ENCODE measurements at places on chromosomes 7 and 10.
A peak's percentile ranks its signal among the peaks of the same experiment; 100 is the strongest.

GRCh38 chr10:31399631-31400030 is 80.6 kb downstream of the ZEB1 start:
- DNase-seq: no peak

DNA sequence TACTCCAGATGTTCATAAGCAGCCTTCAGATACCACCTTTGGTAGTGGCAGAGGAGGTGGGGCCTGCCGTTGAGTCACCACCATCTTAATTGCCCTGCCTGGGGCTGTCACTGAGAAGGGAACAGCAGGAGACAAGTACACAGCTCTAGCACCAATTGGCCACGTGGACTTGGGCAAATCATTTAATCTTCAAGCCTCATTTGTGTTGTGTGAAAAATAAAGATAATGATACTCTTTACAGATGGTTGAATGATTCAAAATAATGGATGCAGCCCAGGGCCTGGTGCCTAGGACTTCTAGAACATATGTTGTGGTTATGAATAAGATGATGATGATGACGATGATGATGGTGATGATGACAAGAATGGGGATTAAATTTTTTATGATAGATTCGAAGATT is 111.9 kb upstream of the ADAM12 start:
- DNase-seq: no peak

GRCh38 chr10:31820778-31821369 is 107.8 kb downstream of the ARHGAP12 start:
- no peak for DNase-seq

DNA sequence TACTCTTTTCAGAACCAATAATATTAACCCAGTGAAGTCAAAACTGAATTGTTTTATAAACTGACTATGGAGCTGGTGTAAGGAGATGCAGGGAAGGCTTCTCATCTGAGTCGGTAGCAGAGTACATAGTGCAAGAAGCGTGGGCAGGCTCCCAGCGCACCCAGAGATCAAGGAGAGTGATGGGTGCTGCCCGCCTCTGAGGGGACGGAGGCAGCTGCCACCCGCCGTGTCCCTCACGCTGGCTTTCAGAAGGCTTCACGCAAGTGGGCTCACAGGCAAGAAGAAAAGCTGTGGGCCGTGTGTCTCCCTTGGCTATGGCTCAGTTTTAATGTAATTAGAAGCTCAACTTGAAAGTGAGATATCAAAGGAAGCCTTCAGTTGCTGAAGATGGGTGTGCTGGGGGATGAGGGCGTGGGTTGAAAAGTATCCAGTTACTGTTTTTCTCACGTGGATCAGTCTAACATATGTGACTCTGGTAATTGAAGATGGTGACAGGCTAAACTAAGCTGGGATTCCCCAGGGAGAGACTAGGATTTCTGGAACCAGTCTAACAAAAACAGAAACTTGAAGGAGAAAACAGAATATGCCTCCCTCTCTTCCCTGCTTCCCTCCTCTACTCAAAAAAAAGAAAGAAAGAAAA is 159.9 kb downstream of the MGMT start:
- no peak for DNase-seq

DNA sequence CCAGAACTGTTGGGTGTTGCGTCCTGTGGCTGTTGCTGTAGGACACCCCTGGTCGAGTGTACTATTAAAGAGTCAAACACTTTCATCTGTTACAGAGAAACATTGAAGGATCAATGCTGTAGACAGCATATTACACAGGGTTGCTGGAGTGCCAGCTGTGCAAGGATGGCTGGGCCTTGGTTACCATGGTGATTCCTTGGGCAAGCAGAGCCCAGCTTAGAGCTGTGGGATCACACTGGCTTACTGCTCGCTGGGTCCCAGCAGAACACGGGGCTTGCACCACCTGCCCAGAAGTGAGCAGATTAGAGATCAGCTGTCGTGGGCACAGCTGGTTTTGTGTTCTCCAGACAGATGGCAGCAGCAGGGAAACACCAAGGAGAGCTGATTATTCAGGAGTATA is 76.0 kb downstream of the GPR141 start:
- no peak for DNase-seq

DNA sequence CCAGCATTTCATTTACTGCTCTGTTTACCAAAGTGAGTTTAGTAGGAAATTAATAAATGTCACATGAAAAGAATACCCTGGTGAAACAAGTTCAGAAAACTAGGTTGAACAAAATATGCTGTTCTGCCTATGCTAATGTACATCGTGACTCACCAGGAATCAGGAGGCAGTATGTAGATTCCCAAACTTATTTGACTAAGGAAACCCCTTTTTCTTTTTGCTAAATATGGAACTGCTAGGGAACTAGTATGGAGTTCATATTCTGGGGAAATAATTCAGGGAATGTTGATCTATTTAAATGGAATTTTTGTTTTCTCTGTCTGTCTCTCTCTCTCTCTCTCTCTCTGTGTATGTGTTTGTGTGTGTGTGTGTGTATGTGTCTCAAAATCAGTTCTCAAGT is 49.9 kb upstream of the EXOC4 start:
- DNase-seq: no peak

DNA sequence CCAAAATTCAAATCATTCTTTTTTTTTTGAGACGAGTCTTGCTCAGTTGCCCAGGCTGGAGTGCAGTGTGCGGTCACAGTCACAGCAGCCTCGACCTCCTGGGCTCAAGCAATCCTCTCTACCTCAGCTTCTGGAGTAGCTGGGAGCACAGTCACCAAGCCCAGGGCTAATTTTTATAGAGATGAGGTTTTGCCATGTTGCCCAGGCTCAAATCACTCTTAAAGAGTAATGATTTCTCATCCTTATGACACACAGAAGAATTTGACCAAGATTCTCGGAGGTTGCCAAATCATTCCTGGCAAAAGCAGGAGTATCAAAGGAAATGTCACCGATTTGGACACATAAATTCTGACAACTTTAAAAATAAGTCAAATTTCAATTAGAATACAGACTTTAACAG is 39.1 kb downstream of the SIRT1 start:
- no peak for DNase-seq

- DNase-seq: no peak
Measured at GRCh38 chr10:101644002-101644401, 51.0 kb downstream of the FBXW4 start.

DNA sequence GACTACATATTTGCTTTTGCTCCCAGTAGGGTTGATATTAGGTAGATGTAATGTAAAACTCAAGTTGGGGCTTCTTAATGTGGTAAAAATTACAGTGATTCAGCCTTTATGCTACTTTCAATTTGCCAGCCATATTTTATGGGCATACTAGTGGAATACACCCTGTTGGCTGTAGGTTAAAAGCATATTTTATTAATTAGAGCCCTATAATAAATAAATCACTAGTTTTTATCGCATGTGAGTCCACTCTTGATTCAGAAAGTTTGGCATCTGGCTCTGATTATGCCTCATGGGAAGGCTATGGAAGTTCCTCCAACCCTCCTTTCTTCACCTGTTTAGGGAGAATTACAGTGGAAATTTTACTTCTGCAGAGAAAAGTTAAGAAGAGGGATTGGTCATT is 390.9 kb downstream of the GATA3 start:
- no peak for DNase-seq

DNA sequence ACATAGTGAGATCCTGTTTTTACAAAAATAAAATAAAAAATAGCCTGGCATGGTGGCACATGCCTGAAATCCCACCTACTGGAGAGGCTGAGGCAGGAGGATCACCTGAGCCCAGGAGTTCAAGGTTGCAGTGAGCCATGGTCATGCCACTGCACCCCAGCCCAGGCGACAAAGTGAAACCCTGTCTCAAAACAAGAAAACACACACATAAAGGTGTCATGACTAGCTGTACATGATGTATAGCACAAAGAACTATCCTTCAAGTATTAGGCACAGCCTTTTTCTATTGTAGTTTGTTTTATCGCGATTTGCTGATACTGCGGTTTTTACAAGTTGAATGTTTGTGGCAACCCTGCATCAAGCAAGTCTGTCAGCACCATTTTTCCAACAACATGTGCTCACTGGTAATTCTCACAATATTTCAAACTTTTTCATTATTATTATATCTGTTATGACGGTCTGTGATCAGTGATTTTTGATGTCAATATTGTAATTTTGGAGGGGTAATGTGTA is 11.5 kb upstream of the SNX13 start:
- DNase-seq: no peak

DNA sequence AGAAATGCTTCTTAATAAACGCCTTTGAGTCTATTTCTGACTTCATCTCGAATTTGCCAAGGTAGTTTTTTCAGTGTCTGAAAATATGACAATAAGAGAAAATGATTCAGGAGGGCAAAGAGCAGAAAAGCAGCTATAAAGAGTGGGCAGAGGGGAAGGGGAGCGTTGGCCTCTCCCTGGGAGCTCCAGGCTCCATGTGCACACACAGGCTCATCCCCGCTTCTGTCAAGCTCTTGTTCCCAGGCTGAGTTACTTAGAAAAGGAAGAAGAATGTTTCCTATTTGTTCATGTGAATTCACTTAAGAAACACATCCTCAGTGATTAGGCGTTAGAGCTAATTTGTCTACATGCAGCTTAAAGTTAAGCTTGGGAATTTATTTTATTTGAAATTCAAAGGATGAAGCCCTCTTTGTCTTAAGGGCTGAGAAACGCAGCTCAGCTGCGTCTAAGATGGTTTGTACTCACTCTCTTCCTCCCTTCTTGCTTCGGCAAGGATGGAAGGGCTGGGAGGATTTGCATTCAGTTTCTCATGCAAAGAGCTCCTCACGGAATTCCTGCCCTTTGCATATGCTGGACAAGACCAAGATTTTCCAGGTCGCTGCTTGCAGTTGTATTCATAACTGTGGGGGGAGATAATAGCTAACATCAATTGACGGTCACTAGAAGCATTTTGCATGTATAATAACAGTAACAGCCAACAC is 29.0 kb upstream of the ATXN7L1 start:
- no peak for DNase-seq

GRCh38 chr10:93224005-93224779 is 150.5 kb downstream of the CYP26A1 start:
- no peak for DNase-seq

GRCh38 chr7:148563583-148564274 is 26.8 kb upstream of the C7orf33 start:
- no peak for DNase-seq

DNA sequence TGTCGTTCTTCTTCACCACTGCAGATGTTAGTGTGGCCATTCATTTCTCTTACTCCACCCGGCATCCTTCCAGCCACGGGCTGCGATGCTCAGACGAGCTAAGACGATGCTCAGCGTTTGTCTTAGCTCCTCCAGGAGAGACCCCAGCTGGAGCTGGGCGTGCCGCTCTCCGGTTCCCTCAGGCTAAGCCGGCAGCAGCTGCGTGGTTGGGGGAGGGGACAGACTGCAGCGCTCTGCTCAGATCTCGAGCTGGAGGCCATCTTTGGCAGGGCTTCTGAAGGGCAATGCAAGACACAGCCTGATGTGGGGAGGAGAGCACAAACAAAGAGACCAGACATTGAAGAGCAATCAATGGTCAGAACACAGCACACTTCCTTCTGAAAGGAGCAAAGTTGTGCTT is 4.8 kb downstream of the INA start:
- DNase-seq: peak; percentile 25

DNA sequence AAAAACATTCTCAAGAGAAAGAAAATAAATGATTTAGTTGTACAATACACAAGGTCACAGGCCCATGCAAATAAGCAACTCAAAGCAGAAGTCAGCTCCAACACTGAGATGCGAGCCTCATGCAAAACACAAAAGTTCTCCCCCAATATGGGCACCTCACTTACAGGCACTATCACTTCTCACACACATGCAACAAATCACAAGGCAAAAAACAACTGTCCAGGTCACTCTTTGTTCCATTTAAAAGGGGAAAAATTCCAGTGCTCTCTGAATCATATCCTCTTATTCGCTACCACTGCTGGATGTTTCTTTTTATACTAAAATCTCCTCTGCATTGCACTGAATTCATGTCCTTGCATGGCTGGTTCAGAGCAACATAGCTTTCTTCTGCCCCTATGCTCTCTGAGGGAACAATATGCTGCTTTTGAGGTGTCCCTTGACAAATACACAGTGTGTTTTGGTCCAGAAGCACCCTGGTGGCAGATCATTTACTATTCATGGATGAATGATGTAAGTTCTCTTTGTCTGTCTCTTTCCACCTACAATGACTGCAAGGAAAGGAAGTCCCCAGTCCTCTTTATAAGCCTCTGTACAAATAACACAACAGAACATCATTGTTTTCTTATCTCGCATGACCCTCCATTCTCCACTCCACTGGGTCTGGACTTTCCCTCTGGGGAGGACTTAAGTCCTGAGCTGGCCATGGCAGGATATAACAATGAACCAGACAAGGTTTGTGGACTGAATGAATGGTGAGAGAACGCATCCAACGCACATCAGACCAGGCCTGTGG is 85.4 kb upstream of the GSDME start:
- DNase-seq: no peak

- peak; percentile 7 for DNase-seq
Measured at GRCh38 chr7:147245274-147245673, 1128.7 kb downstream of the CNTNAP2 start.

- no peak for DNase-seq
Measured at GRCh38 chr7:90421651-90422050, 18.4 kb downstream of the CLDN12 start.

GRCh38 chr10:13000431-13000830 is 1.1 kb downstream of the CCDC3 start:
- no peak for DNase-seq

- no peak for DNase-seq
Measured at GRCh38 chr7:111593343-111593742, 31.1 kb upstream of the IMMP2L start.

Data from urothelium cell line (cell line).